ENCODE measurements at places on chromosomes 3 and 15.

GRCh38 chr15:101242160-101242998 is 9.5 kb downstream of the CHSY1 start:
- DNase-seq: no peak

DNA sequence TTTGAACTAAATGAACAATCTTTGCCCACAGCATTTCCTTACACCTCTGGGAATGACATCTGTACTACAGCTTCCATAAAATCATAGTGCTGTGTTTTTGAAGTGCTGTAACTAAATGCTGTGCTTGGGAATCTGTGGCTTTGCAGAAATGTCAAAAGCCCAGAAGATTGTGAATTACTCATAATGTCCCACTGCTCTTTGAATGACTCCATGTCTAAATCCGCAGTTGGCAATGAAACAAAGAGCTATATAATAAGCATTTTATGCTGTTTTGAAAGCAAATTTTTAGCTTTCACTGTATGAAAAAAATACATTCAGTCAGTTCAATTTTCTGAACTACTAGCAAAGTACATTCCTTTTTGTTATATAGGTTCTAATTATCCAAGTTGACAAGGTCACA is 88.6 kb upstream of the ADAMTS17 start:
- DNase-seq: no peak

DNA sequence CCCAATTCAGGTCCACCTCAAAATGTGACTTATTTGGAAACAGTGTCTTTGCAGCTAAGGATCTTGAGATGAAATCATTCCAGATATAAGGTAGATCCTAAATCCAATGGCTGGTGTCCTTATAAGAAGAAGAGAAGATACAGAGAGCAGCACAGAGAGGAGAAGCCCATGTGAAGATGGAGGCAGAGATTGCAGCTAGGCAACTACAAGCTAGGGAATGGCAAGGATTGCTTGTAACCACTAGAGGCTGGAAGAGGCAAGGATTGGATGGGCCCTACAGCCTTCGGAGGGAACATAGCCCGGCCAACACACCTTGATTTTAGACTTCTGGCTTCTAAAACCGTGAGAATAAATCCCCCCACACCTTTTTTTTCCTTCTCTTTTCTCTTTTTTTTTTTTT is 38.5 kb downstream of the SYN2 start:
- no peak for DNase-seq

GRCh38 chr3:54066253-54066652 is 56.1 kb upstream of the CACNA2D3 start:
- no peak for DNase-seq

DNA sequence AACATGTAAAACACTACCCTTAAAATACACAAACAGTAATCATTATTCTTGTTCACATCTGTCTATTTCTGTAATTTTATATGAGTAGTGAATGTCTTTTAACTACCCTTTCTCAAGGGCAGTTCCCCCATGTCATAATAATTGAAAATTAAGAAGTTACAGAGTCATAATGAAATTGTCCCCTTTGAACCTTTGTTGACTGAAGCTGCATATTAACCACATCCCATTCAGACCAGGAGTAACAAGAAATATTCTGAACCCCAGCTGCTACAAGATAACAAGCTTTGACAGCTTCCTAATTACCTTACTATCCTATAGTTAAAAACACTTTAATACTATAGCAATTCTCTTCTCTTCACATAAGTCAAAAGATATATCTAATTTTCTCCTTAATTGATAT is 635.9 kb upstream of the SUCLG2 start:
- no peak for DNase-seq

- DNase-seq: no peak
Observed at GRCh38 chr3:70631716-70632307, 319.4 kb upstream of the MDFIC2 start.

- DNase-seq: no peak
Observed at GRCh38 chr15:98713585-98714001, 65.3 kb downstream of the IGF1R start.

GRCh38 chr15:66982816-66983215 is 82.6 kb upstream of the SMAD3 start:
- DNase-seq: no peak

DNA sequence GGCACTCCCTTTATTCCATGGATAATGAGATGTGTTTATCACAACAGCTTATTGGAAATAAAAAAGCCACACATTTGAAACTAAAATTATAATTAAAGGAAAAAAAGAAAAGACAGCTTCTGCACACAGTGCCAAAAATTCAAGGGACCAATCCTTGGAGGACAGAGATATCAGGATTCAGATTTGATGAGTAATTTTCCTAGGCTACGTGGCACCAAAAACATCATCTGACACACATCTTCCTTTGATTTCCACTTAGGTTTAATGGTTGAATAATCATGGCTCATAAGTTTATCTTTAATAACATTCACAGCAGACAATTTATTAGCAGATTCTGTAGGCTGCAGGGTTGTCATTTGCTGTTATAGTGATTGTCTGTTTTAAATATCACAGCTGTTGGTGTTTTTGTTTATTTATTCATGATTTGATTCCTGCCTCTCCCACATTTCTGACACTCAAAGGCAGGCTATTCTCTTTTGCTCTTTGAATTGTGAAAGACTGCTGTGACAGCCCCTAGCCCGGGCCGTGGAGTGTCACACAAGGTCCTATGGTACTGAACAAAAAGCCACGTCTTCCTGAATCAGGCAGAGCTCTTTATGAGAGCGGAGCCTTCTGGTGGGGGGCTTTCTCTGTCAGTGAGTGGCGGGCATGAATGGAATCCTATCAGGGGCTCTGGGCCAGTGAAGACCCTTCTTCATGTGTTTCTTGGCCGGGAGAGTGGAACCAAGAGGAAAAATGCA is 708.5 kb downstream of the SQOR start:
- DNase-seq: peak; percentile 76

- no peak for DNase-seq
Observed at GRCh38 chr3:55203546-55203945, 275.7 kb upstream of the LRTM1 start.

DNA sequence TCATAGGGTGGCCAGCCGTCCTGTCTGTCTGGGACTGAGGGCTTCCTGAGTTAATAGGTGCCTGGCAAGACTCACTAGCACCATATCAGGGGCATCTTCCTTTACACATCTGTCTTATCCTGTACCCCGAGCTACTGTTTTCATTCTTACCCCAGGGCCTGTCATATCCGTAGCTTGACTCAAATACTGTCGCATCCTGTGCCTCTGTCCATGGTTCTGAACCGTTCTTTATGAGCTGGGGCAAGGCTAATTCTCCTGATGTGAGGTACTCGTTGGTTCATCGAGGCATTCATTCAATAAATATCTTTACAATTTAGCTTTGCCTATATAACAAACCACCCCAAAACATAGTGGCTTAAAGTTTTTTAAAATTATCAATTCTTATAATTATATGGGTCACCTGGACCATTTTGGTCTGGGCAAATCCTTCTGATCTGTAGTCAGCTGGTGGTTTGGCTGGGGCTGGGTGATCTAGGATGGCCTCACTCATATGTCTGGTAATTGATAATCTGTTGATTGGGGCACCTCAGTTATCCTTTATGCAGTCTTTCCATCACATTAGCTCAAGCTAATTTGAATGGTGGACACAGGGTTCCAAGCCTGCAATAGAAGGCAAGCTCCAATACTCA is 121.2 kb downstream of the TLE3 start:
- DNase-seq: no peak

GRCh38 chr3:62361824-62362223 is 11.5 kb downstream of the FEZF2 start:
- DNase-seq: no peak

DNA sequence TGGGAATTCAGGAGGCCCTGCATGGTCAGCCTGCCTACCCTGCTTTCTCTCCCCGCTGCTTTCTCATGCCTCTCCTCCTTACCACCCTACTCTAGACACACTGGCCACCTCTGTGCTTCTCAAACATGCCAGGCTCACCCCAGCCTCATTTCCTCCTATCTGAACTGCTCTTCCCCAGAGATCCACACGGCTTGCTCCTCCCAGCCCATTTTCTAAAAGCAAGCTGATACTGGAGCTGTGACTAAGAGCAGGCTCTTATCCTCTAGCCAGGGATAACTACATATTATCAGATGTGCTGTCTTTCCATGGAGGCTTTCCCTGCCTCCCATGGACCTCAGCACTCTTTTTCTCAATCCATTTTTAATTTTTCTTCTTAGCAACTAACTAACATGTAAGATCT is 85.9 kb downstream of the BOC start:
- DNase-seq: no peak

DNA sequence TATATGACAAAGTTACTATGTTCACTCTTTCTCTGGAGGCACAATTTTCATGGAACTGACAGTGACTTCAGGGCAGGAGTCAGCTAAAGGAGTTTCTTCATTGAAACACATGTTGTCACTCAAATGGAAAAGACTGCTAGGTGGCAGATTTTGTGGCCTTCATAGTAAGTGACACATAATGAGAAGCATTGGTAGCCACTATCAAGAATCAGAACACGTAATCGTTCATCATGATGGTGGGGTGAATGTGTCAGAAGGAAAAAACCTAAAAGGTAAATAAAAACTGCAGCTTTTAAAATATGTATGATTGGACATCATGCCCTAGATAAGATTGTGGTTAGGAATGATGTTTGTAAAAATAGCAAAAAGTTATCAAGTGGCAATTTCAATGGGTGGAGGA is 1491.0 kb downstream of the SI start:
- no peak for DNase-seq

DNA sequence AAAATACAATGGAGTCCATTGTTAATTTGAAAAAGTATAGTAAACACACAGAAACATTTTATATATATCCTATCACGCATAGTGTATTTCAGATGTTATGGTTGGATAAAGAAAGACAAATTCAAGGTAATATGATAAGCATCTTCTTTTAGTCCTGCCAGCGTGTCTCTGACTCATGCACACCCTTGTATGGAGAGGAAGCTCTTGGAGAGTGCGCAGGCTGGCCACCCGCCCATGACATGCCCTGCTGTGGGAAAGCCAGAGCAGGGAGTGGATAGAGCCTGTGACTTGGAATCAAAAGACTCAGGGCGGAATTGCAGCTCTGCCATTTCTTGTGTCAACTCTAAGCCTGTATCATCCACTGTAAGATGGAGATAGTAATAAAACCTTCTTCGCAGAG is 23.0 kb upstream of the COPG1 start:
- DNase-seq: no peak

DNA sequence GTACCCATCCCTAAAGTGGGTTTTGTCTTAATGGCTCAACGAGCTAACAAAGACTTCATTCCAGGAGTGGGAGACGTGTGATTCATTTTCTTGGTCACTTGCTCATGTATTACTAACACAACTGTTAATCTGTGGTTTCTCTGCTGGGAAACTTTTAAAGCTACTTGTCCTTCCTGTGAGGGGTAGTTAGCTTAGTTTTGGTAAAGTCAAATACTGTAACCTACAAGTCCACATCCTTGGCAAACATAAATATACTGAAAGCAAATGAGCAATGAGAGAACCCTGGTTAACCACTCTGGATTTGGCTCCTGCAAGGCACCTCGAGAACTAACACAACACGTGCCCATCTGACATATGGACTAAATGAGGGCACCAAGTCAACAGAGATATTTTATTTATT is 19.9 kb downstream of the NOX5 start:
- DNase-seq: no peak

DNA sequence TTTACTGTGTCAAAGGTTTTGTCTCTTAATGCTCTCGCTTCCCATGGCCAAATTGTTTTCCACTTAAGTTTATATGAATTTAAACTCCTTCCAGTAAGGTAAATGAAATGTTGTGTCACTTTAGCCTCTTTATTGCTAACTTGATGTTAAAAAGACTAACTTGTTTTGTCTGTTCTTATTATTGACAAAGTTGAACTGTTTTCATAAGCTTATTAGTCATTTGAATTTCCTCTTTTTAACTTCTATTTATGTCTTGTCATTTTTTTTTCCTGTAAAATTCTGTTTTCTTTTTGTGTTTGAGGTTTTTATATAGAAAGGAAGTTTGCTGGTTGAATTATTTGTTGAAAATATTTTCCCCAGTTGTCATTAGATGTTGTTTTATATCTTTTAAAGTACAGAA is 25.8 kb downstream of the FAM98B start:
- no peak for DNase-seq

DNA sequence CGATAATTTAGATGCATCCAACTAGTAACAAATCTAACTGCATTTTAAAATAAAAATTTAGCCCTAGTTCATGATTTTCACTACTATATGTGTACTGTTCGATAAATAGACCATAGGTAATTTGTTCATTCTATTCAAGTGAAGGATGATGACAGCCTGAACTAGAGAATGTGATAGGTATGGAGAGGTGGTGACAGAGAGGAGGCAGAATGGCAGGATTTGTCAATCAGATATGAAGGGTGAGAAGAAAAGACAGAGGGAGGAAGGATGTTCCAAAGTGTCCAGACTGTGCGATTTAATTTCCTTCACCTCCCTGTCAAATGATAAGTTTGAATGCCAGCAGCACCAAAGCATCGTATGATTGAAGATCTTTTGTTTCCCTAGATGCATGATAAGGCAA is 31.6 kb downstream of the BCL2A1 start:
- no peak for DNase-seq

DNA sequence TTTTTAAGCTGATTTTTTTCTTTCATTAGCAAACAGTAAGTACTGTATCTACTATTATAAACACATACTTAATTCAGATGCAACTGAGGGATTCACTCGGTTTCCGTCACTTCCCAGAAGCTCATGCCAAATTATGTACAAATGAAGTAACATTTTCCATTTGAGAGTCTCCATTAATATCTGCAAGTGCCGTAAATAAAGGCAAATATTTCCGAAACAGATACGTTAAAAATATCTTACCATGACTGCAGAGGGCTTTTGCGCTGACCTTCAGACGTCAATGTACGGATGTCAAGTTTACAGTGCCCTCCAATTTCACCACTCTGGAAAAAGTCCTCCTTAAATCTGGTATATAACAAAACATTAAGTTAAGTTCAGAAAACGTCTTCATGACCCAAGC is 9.3 kb downstream of the EOGT start:
- DNase-seq: no peak

DNA sequence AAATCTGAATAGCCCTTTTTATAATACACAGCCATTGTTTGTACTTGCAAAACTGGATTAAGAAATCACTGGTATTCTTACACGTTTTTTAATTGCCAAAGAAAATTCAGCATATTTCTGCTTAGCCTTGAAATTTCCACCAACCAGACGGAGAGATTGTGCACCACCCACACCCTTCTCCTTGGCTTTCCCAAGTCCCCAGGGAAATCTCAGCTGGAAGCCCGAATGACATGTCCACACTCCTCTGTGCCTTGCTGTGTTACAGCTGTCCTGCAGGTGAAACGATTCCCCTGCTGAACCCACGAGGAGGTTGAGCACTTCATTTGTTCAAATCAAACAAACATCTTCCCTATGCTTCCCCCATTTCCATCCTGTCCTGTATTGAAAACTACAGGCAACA is 49.6 kb upstream of the PPARG start:
- DNase-seq: no peak

- DNase-seq: no peak
Observed at GRCh38 chr15:40747685-40748631, 7.1 kb downstream of the RMDN3 start.

- no peak for DNase-seq
Observed at GRCh38 chr3:42051384-42052131, 39.6 kb upstream of the TRAK1 start.

GRCh38 chr3:3855056-3855455 is 55.8 kb downstream of the LRRN1 start:
- DNase-seq: no peak

- DNase-seq: peak; percentile 60
Observed at GRCh38 chr3:53072653-53073552, 27.0 kb upstream of the SFMBT1 start.

- DNase-seq: no peak
Observed at GRCh38 chr15:59170295-59171066, 36.2 kb upstream of the LDHAL6B start.
